ENCODE measurements at places on chromosomes 1 and 21.
A peak's percentile ranks its signal among the peaks of the same experiment; 100 is the strongest.

- DNase-seq = no peak
These were observed 52.7 kb upstream of the PLA2G4A start for GRCh38 chr1:186775881-186776560.

DNA sequence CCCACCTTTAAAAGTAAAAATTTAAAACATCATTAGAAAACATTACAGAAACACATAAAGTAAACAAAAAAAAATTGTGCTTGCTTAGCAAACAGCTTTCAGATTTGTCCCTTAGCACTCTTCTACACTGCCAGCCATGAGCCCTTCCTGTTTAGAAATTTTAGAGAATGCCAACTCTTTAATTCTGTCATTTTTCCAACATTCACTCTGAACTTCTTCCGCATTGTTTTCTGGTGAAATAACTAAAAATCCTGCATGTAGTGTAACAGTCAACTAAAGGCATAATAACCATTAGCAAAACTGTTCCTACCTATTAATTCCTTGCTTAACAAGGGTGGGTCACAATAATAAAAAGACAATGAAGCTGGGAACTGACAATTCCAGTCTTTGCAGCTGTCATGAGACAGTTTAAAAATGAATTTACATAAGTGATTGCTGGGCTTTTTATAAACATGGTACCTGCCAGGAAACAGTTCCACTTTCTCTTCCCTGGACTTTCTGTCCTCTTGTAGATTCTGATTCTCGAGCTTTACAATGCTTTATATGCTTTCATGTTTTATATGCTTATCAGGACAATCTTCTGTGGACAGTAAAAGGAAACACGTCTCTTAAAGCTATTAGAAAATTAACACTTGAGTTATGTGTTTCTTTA, 19.0 kb downstream of the GNG12 start:
- DNase-seq = no peak

- DNase-seq = peak; percentile 32
These were observed 32.3 kb downstream of the HHAT start for GRCh38 chr1:210360852-210361477.

DNA sequence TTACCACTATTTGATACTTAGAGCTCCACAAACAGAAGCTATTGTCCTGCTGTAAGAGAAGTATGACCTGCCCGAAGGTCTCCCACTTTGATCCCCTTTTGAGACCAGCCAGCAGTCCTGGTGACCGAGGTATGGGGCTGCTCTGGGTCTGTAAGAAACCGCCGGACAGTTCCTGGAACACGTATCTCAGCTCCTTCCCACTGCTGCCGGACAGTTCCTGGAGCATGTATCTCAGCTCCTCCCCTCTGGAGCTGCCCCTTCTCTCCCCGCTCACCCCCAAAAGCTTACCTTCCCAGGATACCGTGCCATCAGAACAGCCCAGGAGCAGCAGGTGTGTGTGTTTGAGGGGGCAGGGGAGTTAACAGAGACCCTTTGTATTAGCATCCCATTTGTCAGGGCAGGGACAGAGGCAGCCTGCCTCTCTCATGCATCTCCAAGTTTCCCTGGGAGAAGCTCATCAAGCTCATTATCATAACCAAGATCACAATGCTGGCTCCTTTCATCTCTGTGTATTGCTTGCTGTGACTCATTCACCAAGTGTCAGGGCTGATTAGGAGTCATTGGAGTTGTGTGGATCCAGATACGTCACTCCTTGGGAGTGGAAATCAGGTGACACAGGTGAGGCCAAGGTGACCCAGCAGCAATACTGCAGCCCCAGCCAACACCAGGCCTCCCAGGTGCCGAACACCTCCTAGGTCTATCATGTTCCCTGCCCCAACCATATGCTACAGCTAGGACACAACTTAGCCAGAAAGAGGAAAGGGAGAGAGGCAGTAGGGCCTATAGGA, 25.3 kb downstream of the OPTC start:
- no peak for DNase-seq

GRCh38 chr21:33940881-33941245, 25.3 kb upstream of the ATP5PO start:
- no peak for DNase-seq
